Neuronal stem cell (in vitro differentiated cells): ENCODE measurements at places on chromosomes 5 and 9.

DNA sequence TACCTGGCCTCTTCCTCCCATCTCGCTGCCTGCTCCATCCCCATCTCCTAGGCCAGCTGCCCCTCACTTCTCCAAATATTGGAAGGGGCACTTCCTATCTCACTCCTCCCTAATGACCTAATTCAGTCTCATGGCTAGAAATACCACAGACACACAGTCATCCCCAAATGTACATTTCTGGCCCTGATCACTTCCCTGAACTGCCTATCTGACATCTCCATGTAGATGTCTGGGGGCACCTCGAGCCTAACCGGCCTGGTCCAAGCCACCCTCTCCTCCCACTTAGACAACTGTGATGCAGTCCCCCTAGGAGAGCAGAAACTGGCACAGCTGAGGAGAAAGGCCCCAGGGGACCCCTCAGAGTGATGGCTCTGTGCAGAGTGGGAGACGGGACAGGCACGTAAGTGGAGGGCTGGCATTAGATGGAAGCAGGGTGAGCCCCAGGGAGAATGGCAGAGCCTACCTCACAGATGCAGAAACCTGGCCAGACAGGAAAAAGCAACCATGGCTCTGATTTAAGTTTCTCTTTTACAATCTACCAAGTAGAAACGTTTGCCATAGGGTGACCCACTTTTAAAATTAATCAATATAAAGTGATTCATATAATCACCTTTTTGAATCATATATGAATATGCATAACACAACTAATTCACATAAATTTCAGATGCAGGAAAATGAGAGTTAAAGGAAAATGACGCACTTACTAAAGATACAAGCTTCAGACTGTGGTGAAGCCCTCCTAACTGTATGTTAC is 22.1 kb downstream of the CAMSAP1 start:
- no peak for DNase-seq

- DNase-seq = no peak
Measured at GRCh38 chr5:140556438-140556837, 835 bp downstream of the SRA1 start.

- DNase-seq = no peak
Measured at GRCh38 chr9:120267929-120268328, 312.0 kb downstream of the CDK5RAP2 start.

GRCh38 chr5:28132151-28132550 is 1093.8 kb upstream of the CDH9 start:
- no peak for DNase-seq

DNA sequence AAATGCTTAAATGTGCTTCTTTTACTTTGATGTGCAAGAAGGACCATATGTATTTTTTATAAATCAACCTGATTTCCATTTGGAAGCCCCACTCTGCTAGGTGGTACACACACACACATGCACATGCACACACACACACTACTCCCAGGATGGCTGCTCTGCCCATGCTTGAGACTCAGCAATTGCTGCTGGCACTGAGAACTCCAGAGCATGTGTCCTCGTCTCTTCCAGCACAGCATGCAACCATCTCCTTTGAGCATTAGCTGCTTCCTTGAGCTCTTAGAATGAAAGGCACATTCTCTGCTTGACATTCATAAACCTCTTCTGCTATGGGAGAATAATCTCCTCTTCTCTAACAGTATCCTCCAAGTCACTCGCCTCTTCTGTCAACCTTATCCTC is 115.9 kb downstream of the FEM1C start:
- DNase-seq = no peak

DNA sequence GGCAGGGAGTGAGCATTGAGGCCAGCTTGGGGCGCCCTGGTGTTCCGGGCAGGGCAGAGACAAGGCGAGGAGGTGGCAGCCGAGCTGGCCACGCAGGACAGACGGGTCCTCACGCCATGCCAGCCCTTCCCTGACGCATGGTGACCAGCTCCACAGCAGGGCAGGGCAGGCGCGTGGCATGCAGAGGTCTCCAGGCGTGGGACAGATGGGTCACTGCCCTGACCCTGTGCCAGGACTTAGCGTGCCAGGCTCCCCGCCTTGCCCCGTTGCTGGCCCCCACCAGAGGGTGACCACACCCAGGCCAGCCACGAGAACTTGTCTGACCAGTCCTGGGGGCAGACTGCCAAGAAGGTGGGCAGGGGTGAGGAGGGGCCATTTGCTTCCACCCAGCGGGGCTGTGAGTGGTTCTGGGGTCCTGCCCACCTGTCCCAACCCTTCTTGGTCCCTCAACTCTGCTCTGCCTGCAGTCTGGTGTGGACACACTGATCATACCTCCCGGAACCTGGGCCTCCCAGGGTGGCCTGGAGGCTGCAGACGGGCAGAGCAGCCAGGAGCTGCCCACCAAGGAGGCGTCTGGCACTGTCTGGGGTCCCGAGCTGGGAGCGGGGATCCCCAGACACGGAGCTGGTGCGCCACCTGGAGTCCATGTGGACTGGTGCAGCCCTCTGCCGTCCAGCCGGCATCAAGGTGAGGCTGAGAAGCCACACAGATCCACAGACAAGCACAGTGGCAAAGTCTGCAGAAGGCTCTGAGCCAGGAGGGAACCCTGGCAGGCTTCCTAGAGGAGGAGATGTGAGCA is at the start of gene RNF224:
TSS of gene RNF224 (plus strand) at position 449 of the 799 bp plus-strand sequence. CDS start 834 bp downstream, outside the sequence.
- DNase-seq = peak; percentile 74

DNA sequence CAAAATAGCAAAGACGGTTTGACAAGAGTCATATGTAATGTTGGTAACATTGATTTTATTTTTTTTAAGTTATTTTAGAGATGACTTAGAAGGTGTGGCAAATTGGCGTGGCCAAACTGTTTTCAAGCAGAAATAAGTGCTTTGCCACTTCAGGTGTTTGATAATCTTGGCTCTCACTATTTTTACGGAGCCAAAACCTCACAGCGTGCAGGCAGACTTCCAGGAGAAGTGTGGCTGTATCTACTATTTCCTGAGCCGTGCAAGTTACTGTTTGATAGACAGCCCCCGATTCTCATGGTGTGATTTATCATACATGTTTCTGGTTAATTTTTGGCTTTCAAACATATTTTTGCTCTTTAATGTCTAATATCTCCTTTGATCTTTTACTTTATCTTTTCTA is 269.5 kb downstream of the ADAMTSL1 start:
- DNase-seq = no peak
